Activated T-cell treated with anti-CD3 and anti-CD28 coated beads for 24 hours (primary cell): ENCODE measurements at places on chromosomes 13 and 19.

DNA sequence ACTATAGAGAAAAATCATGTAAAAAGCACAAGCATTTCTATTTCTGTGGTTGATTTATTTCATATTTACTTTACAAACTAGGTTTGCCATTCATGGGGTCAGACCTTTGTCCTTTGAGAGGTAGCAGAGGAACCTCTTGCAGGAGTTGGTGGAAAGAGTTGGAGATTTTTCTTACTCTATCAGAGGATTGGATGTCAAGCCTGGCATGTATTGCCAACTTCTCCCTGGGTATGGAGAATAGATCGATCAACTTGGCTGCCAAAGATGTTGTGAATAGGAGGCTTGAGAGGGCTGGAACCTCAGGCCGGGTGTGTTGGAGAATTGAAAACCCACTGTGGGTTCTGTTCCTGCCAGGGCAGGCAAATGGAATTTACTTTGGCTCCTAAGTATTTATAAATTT, 81.2 kb downstream of the WDFY2 start:
- no peak for DNase-seq

GRCh38 chr19:44308011-44308410, 3.2 kb upstream of the ZNF235 start:
- DNase-seq: no peak

GRCh38 chr19:45125360-45125759, 32.4 kb downstream of the PPP1R37 start:
- DNase-seq: no peak

- no peak for DNase-seq
These were observed 16.9 kb upstream of the MYCBP2 start for GRCh38 chr13:77343841-77344240.

DNA sequence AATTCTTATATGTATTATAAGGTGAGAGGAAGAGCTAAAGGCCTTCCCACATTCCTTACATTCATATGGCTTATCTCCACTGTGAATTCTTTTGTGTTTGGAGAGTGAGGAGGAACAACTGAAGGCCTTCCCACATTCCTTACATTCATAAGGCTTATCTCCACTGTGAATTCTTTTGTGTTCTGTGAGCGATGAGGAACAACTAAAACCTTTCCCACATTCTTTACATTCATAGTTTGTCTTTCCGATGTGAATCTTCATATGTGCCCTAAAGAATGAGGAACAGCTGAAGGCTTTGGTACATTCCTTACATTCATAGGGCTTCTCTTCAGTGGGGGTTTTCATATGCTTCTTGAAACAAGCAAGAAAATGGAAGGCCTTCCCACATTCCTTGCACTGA, 13.3 kb downstream of the ZNF699 start:
- DNase-seq: no peak

DNA sequence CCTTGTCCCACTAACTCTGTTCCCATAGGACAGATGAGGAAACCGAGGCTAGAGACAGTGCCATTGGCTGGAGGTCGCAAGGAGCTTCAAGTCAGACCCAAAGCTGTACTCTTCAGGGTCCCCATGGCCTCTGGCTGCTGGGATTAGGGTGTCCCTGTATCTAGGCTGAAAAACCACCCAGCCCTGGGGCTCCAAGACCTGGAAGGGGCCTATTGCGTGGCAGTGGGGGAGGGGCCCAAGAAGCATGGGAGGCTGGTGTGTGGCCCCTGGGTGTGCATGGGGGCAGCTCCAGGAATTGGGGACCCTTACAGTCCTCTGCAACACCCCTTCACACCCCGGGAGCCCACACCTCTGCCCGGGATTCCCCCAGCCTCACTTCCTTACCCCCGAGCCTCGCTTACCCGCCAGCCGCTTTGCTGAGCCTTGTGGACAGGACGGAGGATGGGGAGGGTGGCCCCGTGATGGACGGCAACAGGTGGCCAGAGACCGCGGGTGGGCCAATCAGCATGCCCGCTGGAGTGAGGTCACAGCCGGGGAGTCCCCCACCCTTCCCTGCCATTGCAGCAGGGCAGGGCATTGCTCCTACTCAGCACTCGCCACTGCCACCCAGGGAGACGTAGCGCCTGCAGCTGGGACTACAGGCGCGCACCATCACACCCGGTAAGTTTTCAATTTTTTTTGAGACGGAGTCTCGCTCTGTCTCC, at the start of gene JSRP1:
Gene JSRP1 (minus strand): TSS at position 436 of the 704 bp plus-strand sequence. CDS start 1,103 bp downstream, outside the sequence.
- DNase-seq: no peak

DNA sequence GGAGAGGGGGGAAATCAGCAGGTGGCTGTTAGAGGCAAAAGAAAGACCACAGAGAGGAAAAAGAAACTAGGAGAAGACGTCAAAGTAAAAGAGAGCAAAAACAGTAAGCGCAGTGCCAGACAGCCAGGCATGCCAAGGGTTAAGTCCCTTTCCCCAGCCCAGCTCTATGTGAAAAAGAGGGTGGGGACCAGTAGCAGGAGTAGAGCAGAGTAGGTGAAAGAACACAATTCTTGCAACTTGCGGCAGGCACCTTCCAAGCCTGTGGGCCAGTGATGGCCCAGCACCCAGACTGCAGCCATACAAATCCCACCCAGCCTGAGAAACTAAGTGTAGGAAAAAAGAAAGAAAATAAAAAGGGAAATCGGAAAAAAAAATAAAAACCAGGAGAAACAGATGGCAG, 64.2 kb upstream of the ZNF85 start:
- no peak for DNase-seq

- DNase-seq: no peak
These were observed 737 bp upstream of the ZNF181 start for GRCh38 chr19:34733266-34733745.

GRCh38 chr13:99225078-99225477, 24.4 kb downstream of the UBAC2 start:
- DNase-seq: no peak

DNA sequence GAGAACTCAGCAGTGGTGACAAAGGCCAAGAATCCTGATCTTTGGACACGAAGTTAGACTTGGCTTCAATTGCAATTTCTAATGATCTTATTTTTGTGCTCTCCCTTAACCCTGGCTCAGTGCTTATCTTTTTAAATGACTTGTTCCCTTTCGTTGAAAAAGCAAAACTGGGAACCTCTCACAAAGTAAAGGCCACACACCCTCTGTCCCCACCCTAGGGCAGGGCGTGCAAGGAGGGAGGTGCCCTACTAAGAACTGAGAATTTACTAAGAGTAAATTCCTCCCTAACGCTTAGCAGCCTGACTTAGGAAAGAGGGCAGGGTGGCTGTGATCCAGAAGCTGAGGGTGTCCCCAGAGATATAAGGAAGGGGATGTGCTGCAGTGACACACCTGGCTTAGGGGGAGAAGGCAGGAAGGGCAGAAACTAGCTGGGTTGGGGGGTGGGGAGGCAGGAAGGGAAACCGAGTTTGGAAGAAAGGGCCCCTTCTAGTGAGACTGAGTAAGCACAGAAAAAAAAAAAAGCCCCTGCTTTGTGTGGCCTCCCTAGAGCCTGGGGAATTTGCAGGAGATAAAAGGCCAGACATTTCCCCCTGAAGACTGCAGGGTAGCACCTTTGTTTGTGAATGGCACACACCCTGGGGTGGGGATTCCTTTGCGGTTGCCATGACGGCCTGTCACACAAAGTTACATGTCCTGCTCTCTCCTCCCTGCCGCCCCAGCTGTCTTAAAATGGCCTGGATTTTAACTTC, 435.1 kb downstream of the EFNB2 start:
- DNase-seq: no peak

DNA sequence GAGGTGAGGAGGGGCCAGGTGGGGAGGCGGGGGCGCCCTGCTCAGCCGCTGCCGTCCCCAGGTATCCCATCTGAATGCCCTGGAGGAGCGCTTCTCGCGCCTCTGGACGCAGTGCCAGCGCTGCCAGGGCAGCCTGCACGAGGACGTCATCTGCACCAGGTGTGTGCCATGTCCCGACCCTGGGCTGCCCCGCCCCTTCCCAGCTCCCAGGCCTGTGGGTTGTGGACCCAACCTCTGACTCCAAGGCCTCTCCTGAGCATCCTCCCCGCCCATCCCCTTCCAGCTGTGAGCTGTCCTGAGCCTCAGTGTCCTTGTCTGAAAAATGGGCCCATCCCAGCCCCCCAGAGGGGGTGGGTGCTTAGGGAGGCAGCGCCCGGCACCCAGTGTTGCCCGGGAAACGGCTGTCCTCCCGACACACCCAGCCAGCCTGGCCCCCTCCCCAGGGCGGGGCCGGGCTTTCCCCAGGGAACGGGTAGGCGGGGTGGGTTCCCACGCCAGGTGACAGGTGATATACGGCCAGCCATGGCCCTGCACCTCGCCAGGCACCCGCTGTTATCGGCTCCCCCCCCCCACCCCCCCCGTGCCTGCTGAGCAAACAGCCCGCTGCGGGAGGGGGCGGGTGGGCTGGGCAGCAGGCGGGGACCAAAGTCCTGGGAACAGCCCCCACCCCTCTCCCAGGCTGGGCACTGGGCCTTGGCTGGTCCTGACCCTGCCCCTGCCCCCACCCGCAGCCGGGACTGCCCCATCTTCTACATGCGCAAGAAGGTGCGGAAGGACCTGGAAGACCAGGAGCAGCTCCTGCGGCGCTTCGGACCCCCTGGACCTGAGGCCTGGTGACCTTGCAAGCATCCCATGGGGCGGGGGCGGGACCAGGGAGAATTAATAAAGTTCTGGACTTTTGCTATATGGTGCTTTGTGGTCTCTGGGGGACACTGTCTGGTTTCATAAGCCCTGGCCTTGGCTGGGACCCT, 1.3 kb upstream of the SPIB start:
- no peak for DNase-seq

GRCh38 chr19:31598730-31599238, 249.5 kb upstream of the TSHZ3 start:
- no peak for DNase-seq

GRCh38 chr19:2259336-2259735, 3.1 kb upstream of the JSRP1 start:
- no peak for DNase-seq

DNA sequence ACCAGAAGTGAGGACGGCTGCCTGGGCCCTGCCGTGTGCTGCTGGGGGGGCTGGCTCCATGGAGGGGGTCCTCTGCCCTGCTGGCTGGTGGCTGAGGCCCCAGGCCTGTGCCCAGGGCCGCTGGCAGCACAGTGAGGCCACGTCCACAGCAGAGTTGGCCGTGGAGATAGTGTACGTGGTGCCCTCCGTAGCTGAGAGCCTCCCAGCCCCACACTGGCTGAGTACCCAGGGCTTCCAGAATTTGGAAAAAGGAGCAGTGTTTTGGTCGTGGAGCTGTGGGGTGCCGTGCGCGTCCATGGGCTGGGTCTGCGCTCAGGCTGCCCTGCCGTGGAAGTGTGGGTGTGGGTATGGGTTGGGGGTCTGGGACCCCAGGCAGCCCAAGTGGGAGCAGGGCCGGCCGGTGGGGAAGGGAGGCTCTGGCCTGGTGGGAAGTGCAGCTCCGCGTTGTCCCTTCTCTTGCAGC, 5.9 kb downstream of the PTBP1 start:
- no peak for DNase-seq

- no peak for DNase-seq
These were observed 34.7 kb upstream of the WDFY2 start for GRCh38 chr13:51549593-51549992.

GRCh38 chr19:48043675-48044258, at the start of gene CABP5:
TSS of gene CABP5 (minus strand) at chr19:48044079. CDS start at chr19:48043922, 157 bp downstream.
- no peak for DNase-seq

DNA sequence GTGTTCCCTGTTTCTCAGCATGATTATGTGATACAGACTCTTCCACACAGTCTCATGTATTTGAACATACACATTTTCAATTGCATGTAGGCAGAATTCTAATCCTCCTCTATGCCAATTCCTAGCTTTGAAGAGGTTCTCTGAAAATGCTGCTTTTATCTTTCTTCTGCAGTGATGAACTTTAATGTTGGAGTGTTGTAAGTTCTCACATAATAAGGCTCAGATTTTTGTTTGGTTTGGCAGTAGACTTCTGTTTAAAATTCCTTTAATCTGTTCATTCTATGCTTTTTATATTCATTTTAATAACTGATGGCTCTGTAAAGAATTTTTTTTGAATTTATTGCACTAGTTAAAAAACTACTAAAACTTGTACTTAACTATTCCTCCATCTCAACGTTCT, 225.8 kb downstream of the GGACT start:
- DNase-seq: no peak

DNA sequence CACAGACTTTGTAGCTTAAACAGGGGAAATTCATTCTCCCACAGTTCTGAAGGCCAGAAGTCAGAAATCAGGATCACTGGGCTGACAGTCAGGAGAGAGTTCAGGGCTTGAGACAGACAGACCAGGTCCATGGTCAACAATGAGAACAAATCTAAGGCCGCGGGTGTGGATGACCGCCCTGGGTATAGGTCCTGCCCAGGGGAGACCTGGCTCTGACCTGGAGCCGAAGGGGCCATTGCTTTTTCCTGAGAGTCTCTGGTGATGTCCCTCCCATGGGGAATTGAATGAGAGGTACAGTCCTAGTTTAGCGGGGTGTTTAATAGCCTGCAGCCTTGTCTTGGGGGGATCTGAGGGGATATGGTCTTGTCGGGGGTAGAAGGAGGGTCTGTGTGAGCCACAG, 25.2 kb upstream of the FBL start:
- DNase-seq: no peak

GRCh38 chr19:40366697-40367561, 18.4 kb downstream of the PLD3 start:
- no peak for DNase-seq

GRCh38 chr19:5484398-5485285, 29.4 kb downstream of the ZNRF4 start:
- DNase-seq: no peak

- DNase-seq: no peak
These were observed 120.7 kb downstream of the RXFP2 start for GRCh38 chr13:31860002-31860401.

DNA sequence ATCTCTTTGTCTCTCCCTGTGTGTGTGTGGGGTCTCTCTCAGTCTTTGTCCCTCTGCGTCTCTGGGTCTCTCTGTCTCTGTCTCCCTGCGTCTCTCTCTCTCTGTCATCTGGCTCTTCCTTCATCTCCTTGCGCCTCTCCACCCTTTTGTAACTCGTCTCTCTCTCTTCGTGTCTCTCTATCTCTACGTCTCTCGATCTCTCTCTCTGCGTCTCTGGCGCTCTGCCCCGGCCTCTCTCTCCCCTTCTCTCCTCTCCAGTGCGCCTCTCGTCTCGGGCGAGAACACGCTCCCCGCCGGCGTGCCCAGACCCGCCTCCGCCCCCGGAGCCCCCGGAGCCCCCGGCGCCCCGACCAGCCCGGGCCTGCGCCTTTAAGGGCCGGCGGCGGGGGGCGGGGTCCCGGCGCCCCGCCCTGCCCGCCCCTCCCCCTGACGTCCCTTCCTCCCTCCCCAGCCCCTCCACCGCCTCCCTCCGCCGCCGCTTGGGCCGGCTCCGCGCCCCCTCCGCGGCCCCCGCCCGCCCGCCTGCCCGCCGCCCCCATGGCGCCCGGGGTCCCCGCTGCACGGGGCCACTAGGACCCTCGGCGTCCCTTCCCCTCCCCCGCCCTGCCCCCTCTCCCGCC, at the start of gene MARK4:
Gene MARK4 (plus strand): TSS at position 440 of the 620 bp plus-strand sequence. CDS start 318 bp downstream, outside the sequence.
- peak; percentile 42 for DNase-seq

- no peak for DNase-seq
These were observed 135.5 kb downstream of the KLF5 start for GRCh38 chr13:73194310-73194709.
